Fibroblast of skin of back (primary cell): ENCODE measurements at places on chromosomes 3 and 15.

DNA sequence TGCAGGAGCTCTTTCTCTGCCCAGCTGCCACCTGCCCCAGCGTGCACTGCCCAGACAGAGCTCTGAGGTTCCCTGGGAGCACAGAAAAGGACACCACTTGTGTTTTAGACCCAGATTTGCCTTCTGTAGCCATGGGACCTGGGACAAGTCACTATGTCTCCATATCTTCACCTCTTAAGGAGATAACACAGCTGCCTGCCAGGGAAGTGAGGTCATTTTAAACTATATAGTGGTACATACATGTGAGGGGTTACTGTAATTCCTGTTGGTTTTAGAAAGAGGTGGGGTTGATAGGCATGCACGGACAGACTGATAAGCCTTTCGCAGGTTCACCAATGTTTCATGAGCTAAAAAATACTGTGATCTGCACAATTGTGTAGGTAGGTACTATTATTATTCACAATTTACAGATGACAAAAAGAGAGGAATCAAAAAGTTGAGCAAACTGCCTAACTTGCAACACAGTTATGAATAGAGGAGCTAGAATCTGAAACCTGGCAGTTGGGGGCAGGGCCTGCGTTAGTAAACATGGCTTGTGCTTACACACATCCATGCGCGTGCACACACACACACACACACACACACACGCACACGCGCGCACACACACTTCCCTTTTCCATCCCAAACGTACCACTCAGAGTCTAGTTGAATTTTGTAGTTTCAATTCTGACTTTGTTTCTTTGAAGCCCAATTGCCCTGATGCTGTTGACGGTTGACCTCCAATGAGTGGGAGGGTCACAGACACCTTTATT lies 193.6 kb downstream of the FAM43A start:
- no peak for DNase-seq

DNA sequence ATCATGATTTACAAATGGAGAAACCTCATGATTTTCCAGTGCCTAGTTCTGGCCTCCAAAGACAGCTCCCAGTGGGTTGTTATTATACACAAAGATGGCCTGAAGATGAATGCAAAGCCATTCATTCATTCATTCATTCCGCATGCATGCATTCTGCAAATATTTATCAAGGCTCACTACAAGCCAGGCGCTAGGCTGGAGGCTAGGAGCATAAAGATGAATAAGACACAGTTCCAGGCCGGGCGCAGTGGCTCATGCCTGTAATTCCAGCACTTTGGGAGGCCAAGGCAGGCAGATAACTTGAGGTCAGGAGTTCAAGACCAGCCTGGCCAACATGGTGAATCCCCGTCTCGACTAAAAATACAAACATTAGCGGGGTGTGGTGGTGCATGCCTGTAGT lies 2.4 kb upstream of the PSMD2 start:
- no peak for DNase-seq

- peak; percentile 46 for DNase-seq
These were observed 250.6 kb upstream of the ROBO1 start for GRCh38 chr3:80018375-80018774.

- DNase-seq, result peak; percentile 27
These were observed 20.0 kb upstream of the KLF13 start for GRCh38 chr15:31306426-31307269.

DNA sequence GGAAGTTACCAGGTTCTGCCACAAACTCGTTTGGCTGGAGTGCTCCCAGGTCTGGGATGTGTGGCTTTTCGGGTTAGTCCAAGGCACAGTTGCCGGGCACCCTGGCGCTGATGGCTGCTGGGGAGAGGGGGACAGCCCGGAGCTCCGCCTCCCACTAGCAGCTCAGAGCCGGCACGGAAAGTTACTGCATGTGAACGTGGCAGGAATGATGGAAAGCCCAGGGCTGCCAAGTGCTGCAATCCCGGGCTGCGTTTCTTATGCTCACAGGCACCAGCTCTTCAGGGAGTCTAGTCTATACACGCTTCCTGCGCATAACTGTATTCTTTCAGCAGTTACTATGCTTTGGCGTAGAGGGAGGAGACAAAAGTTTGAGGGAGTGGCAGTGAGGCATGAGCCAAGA lies 141.8 kb upstream of the ICE2 start:
- peak; percentile 6 for DNase-seq

GRCh38 chr3:149369991-149370866 lies 7.2 kb downstream of the TM4SF1 start:
- DNase-seq, result no peak

DNA sequence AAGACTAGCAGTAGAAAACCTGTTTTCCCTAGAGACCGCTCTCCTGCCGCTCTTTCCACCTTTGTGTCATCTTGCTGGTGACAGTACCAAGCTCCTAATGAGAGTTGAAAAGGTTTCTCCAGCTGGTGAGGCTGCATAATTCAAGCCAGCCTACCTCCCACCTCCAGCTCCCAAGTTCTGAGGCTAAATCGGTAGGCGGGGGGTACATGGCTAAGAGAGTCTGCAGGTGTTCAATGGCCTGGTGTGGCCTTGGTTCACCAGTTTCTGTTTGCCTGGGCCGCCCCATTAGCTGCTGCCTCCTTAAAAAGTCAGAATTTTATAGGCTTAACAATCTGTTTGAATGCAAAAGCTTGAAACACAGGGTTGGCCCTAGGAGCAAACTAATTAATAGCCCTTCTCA lies 262.8 kb downstream of the SLCO3A1 start:
- no peak for DNase-seq

DNA sequence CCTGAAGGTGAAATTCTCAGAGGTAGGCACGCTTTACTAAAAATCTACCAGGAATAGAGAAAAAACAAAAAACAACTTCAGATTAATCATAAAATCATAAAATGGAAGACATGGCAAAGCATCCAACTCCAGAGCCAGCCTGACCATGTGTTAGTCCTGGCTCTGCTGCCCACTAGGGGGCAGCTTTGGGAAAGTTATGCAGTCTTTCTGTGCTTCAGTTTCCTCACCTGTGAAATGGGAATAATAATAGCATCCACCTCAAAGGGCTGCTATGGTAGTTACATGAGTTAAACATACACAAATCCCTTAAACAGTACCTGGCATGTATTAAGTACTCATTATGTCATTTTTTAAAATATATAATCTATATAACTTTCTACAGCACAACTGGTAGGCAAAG lies 52.3 kb downstream of the WNT5A start:
- peak; percentile 36 for DNase-seq

- no peak for DNase-seq
These were observed 297.7 kb upstream of the NR2E3 start for GRCh38 chr15:71512682-71513006.

DNA sequence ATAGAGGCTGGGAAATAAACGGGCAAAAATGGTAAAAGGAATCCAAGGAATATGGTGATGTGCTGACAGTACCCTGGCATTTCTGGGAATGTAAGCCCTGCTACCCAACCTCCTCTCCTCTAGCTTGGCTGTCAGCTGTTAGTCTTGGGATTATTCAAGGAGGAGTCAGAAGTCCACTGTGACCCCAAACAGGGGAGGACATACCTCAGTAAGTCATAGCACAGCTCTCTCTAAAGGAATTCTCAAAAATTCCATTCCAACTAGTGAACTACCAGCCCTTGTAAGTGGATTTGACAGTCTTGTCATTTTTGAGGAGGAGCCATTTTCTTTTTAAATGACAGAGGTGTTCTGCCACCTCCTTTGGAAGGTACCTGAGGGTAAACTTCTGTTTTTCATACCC lies 207.5 kb downstream of the PDCD6IP start:
- DNase-seq, result peak; percentile 98

GRCh38 chr3:107493134-107493533 lies 29.6 kb upstream of the BBX start:
- no peak for DNase-seq

DNA sequence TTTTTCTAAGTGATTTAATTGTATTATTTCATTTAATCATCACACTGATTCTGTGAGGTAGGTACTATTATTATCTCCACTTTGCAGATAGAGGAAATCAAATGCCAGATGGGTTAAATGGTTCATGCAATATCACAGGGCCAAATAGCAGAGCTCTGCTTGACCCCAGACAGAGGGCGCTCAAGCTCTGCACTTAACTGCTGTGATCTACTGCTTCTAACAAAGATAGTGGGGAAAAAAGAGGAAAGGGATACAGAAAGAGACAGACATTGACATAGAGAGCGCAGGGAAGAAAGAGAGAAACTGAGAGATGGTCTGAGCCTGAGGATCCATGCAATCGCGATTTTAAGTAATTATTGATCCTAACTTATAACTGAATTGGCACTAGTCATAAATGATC lies 279.1 kb upstream of the THRB start:
- DNase-seq, result peak; percentile 72
